Spleen (tissue), 13 donors: ENCODE measurements at places on chromosomes 1 and 21.

DNA sequence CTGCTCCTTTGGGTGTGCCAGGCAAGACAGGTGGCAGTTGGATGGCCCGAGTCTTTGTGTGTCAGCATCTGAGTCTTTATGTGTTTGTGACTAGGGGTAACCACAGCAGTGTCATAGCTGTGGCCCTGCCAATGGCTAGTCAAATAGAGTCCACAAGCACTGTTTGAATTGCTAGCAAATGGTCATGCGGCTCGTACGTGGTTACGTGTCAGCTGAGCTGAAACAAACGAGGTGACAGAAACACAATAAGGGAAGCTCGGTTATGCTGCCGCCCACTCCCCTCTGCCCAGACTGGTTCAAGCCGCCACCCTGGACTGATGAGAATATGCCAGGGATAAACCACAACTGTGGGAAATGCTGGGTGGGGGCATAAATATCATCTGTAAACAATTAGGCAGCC, 174.3 kb upstream of the LMO4 start:
- no peaks in the 10 kb centered on the region for H3K36me3 ChIP-seq
- DNase-seq: no peak

DNA sequence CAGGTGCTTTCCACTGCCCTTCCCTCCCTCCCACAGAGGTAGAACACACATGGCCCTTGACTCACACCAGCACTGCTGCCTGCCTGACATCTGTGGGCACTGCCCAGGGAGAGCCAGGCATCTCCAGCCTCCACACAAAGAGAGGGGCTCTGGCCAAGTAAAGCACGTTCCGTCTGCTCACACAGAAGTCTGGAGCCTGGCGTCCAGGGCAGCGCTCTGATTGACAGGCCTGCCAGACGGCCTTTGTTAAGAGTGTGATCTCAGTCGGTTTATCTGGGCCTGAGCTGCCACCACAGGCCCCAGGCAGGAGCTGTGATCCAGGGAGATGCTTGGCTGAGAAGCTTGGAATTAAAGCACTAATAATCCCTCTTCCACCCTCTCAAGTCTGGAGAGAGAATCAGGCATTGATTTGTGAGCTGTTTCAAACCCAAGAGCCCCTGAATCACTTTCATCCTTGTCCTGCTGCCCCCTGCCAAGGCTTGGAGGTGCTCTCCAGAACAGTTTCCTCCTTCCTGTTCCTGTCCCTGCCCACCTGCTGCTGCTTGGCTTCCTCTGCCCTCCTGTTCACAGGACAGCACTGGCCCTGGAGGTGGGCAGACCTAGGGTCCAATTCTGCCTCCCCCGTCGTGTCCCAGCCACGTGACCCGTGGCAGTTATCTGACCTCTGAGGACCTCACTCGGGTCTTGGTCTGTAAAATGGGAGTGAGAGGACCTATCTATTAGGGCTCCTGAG, 3.7 kb downstream of the DMRTB1 start:
- H3K36me3 ChIP-seq: no peaks in the 10 kb centered on the region
- H3K4me1 ChIP-seq: no peaks in the 10 kb centered on the region
- peak; percentile 59 for DNase-seq
- H3K27ac ChIP-seq: no peak overlapping the region
- H3K27me3 ChIP-seq: no peaks in the 10 kb centered on the region

DNA sequence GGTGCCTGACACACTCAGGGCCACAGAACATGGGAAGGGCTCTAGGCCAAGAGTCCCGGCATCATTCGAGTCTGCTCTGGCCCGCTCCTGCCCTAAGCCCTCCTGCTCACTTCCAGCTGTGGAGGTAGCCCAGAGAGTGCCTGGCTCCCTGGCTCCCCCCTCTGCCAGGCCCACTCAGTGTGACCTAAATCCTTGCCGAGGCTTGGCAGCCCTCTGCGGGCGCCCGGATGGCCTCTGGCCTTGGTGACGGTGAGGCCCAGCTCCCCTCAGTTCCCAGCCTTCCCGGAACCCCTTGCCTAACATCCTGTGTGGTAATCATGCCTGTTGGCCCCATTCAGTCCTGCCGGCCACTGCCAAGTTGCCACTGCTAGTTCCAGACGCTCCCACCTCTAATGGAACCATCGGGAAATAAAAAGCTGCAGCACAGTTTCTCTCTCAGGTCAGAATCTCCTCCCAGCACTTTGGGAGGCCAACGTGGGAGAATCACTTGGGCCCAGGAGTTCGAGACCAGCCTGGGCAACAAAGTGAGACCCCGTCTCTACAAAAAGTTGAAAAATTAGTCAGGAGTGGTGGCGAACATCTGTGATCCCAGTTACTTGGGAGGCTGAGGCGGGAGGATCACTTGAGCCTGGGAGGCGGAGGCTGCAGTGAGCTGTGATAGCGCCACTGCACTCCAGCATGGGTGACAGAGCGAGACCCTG, 1.2 kb upstream of the H6PD start:
- DNase-seq: peak; percentile 91
- no peaks in the 10 kb centered on the region for H3K36me3 ChIP-seq
- no peak overlapping the region for H3K4me3 ChIP-seq
- H3K4me1 ChIP-seq: peaks cover 30% of the 10 kb centered on the region
- peak overlapping the region; percentile 97 for H3K27ac ChIP-seq

DNA sequence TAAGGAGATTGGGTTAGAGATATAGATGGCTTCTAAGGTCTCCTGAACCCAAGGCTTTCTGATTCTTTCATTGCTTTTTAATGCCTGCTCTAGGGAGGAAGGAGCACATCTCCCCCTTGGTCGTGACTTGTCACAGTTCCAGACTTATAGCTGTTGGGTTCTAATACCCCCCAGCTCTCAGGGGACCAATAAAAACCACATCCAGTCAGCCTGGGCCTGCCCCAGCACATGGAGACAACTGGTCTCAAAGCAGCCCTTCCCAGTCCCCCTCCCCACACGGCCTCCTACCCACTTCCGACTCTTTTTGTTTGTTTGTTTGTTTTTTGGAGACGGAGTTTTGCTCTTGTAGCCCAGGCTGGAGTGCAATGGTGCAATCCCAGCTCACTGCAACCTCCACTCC, 23.3 kb downstream of the QSOX1 start:
- peak; percentile 19 for DNase-seq
- H3K27me3 ChIP-seq: no peaks in the 10 kb centered on the region
- H3K4me1 ChIP-seq: peaks cover 4% of the 10 kb centered on the region
- H3K27ac ChIP-seq: no peak overlapping the region
- H3K36me3 ChIP-seq: peaks cover 16% of the 10 kb centered on the region
- H3K4me3 ChIP-seq: no peak overlapping the region

DNA sequence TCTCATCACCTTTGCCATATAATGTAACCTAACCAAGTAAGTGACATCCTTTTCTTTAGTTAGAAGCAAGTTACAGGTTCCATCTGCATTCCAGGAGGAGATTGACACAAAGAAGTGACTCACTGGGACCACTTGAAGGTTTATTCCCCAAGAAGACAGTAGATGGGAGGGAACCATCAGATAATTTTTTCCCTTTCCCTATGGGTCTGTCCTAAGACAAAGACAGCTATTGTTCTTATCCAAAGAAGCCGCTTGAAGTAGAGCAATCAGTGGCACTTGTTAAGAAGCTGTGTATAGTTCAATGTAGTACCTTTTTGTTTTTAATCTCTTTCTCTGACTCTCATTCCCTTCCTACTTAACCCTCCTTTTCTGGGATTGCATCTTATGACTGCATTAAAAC, 139.9 kb upstream of the B3GALT2 start:
- no peak overlapping the region for H3K27ac ChIP-seq
- no peaks in the 10 kb centered on the region for H3K4me1 ChIP-seq
- no peak for DNase-seq
- H3K36me3 ChIP-seq: no peaks in the 10 kb centered on the region

DNA sequence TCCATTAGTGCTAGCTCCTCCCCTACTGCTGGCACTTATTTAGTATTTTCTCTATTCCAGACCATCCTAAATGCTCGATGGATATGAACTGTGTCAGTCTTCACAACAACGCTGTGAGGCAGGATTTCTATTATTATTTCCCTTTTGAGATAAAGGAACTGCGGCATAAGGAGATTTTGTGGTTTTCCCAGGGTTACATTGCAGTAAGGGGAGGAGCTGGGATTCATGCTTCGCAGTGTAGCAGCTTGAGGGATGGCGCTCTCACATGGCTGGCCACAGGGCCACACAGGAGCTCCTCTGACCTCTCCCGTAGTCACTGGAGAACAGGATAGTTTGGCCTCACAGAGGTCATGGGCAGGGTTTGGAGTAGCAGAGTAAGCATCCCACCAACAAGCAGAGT, 116.9 kb downstream of the BEND5 start:
- H3K27ac ChIP-seq: no peak overlapping the region
- no peak for DNase-seq
- no peaks in the 10 kb centered on the region for H3K4me1 ChIP-seq
- H3K27me3 ChIP-seq: no peaks in the 10 kb centered on the region

- H3K36me3 ChIP-seq: peaks cover 12% of the 10 kb centered on the region
- no peak for DNase-seq
- H3K27ac ChIP-seq: no peak overlapping the region
- no peaks in the 10 kb centered on the region for H3K27me3 ChIP-seq
- no peak overlapping the region for H3K4me3 ChIP-seq
Observed at GRCh38 chr1:44323947-44324346, 31.1 kb downstream of the ERI3 start.

- H3K4me1 ChIP-seq: no peaks in the 10 kb centered on the region
- no peak overlapping the region for H3K27ac ChIP-seq
- no peaks in the 10 kb centered on the region for H3K27me3 ChIP-seq
- DNase-seq: no peak
- no peak overlapping the region for H3K4me3 ChIP-seq
Observed at GRCh38 chr1:241269116-241269515, 87.9 kb downstream of the RGS7 start.

- H3K27ac ChIP-seq: no peak overlapping the region
- no peak for DNase-seq
- no peaks in the 10 kb centered on the region for H3K4me1 ChIP-seq
- peaks cover 8% of the 10 kb centered on the region for H3K27me3 ChIP-seq
Observed at GRCh38 chr1:17292299-17293160, 15.5 kb upstream of the PADI4 start.

DNA sequence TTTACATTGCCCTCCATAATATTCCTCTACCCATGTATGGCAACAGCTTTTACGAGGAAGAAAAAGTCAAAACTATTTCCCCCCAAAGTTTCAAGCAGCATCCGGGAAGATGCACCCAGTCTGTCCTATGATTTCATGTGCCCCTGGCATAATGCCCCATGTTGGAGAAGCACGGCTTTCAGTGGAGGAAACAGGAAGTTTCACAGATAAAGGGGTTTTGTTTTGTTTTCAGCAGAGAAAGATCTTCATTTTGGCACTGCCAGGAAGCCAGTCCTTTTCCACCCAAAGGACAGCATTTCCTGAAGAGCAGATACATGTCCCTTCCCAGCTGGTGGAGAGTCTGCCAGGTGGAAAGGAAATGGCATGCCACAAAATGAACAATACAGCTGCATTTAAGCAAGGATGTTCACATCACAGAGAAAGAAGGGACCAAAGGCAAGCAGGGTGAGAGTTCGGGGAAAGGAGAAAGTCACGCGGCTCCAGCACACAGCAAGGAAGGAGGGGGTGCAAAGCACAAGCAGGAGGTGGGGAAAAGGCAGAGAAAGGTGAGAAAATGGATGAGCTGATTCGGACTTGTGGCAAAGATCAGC, 95.3 kb upstream of the HIVEP3 start:
- peak overlapping the region; percentile 52 for H3K27ac ChIP-seq
- no peak for DNase-seq
- no peaks in the 10 kb centered on the region for H3K27me3 ChIP-seq
- H3K4me1 ChIP-seq: peaks cover 6% of the 10 kb centered on the region

DNA sequence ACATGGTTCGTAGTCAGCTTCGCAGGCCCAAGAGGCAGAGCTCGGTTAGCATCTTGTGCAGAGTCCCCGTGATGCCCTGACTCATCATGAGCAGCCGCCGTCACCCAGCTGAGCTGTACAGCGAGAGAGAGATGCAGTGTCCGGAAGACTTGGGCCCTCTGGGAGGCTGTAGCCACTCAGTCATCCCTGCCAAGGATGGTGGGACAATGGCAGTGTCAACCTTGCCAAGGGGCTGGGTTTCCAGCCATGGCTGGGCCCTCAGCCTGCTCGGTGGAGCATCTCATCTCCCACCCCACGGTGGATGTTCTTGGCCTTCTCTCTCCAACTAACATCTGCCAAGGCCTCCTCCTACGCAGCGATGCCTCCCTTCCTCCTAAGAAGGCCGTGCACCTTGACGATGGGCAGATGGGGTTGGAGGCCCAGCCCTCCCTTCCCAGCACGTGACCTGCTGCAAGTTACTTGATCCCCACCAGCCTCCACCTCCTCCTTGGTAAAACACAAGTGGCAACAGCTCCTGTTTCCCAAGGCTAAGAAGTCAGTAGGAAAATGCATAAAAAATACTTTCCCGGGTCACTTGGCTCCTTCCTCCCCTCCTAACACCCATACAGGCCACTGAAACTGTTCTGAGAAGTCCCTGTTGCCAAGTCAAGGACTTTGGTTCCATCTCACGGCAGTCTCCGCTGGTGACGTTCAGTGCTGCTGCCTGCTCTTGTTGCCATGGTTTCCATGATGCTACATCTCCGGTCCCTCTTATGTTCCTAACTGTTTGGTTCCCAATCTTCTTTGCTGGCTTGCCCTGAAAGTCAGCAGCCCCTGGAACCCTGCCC, 384.7 kb upstream of the VAMP3 start:
- no peaks in the 10 kb centered on the region for H3K36me3 ChIP-seq
- no peak overlapping the region for H3K27ac ChIP-seq
- DNase-seq: peak; percentile 69
- no peaks in the 10 kb centered on the region for H3K27me3 ChIP-seq

GRCh38 chr1:224160171-224160682, 22.8 kb upstream of the DEGS1 start:
- H3K36me3 ChIP-seq: peaks cover 65% of the 10 kb centered on the region
- H3K27me3 ChIP-seq: no peaks in the 10 kb centered on the region
- no peak for DNase-seq

DNA sequence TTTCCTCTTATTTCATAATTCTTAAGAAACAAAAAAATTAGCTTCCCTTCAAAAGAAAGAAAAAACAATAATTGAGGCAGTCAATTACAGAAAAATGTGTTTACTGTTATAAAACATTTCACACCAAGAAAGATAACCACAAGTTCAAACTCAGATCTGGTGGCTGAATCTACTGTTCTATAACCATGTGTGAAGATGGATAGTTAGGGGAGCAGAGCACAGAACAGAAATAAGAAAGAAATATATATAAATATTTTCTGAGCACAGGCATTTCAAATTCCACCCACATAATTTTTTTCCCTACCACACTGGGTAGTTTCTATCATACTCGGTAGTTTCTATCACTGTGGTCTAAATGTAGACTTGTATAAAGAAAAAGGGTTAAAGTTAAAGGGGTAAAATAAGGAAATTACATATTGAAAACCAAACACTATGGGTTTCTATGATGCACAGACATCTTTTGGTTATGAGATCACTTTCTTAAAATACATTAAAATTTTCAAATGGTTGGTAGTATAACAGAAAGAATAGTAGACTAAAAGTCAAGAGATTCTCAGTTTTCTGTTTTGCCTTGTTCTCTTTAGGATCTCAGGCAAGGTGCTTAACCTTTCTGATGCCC, 10.8 kb downstream of the LYST start:
- H3K36me3 ChIP-seq: no peaks in the 10 kb centered on the region
- no peak for DNase-seq
- peaks cover 94% of the 10 kb centered on the region for H3K4me1 ChIP-seq

GRCh38 chr1:168767894-168768584, 39.0 kb upstream of the DPT start:
- no peaks in the 10 kb centered on the region for H3K4me1 ChIP-seq
- H3K27ac ChIP-seq: no peak overlapping the region
- no peaks in the 10 kb centered on the region for H3K27me3 ChIP-seq

- no peaks in the 10 kb centered on the region for H3K36me3 ChIP-seq
- no peaks in the 10 kb centered on the region for H3K4me1 ChIP-seq
- no peak overlapping the region for H3K4me3 ChIP-seq
- no peak for DNase-seq
Observed at GRCh38 chr1:45767035-45767434, 16.6 kb upstream of the IPP start.

GRCh38 chr1:12048372-12048771, 14.7 kb upstream of the TNFRSF8 start:
- no peaks in the 10 kb centered on the region for H3K36me3 ChIP-seq
- H3K4me1 ChIP-seq: peaks cover 6% of the 10 kb centered on the region
- H3K4me3 ChIP-seq: no peak overlapping the region
- H3K27me3 ChIP-seq: no peaks in the 10 kb centered on the region
